NCI-H1092 treated with DMSO at 0.1 percent for 48 hours (cell line): ENCODE measurements at places on chromosomes 11 and 22.

DNA sequence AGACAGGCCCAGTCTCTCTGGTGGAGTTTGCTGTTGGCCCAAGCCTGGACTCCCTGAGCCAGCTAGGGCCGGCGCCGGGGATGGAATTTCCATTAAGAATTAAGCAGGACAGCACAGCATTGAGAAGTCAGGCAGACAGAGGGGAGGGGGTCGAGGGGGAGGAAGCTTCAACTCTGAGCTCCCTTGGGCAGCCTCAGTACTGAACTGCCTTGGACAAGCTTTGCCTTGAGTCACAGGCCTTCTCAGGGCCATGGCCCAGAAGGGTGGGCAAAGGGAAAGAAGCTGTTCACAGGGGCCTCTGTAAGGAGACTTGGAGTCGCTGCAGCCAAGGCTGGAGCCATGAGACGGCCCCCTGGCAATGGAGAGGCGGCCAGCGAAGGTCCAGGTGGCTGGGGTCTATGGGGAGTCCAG, 2.6 kb upstream of the INSC start:
- DNase-seq = no peak

DNA sequence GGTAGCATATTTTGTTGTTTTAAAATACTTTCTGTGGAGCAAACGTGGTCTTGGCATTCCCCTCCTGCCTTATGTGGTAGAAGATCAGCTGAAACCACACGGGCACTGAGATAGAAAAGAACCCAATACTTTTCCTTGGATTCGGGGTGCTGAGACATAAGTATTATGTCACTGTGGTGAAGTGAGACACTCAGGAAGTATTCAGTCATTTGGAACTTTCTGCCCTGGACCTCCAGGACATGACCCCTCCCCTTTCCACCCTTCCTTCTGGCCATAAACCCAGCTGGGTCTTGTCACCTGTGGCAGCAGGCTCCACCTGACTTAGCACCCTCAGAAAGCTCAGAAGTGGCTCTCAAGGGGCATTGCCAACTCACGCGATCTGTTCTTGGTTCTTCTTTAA, 123.4 kb downstream of the SWAP70 start:
- DNase-seq = no peak

DNA sequence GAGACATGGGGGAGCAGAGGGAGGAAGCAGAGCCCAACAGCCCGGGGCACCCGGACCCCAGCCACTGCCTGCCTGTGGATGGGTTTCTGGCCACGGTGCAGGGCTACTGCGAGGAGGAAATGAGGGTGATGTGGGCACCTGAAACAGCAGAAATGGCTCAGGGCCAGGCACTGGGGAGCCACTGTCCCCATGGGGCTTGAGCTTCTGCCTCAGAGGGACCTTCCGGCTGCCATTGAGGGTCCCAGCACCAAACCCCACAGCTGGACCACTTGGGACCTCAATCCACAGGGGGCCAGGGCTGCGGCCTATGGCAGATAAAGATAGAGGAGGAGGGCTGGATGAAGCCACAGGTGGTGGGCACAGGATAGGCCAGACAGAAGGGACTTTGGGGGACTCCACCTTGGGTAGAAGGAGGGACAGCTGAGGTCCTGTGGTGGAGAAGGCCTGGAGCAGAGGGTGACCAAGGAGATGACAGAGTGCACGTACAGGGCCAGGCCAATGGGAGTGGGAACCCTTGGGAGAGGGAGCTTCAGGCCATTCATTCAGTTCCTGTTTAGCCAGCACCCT, 48.3 kb downstream of the NFAM1 start:
- no peak for DNase-seq

- DNase-seq = no peak
Measured at GRCh38 chr11:60056349-60056969, at the start of gene MS4A3. Gene MS4A3 (plus strand): TSS chr11:60056665. CDS start chr11:60061161, 4,496 bp downstream.

- no peak for DNase-seq
Measured at GRCh38 chr11:47904808-47905207, 56.7 kb upstream of the NUP160 start.

- no peak for DNase-seq
Measured at GRCh38 chr11:96390488-96390792, 627 bp downstream of the JRKL start.

DNA sequence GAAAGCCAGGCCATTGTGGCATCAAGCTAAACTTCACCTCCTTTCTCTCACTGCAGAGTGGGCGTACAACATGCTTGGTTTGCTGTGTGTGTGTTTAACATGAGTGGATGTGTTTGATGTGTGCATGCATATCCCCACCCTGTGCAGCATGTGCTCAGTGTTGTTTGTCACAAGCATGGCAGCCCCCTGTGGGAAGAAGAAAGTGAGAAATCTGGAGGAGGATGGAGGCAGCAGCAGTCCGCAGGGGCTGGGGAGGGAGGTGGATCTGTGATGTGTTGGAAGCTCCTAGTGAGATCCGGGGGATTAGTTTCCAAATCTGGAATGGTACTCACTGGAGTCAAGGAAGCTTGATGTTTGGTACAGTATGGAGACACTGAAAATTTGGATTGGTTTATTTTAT, 24.1 kb upstream of the CCDC134 start:
- DNase-seq = no peak

- no peak for DNase-seq
Measured at GRCh38 chr22:25509374-25509791, 55.1 kb upstream of the GRK3 start.

- peak; percentile 45 for DNase-seq
Measured at GRCh38 chr22:36027579-36027934, 1.1 kb downstream of the RBFOX2 start.

- DNase-seq = peak; percentile 13
Measured at GRCh38 chr11:133476570-133477250, 55.6 kb downstream of the OPCML start.

DNA sequence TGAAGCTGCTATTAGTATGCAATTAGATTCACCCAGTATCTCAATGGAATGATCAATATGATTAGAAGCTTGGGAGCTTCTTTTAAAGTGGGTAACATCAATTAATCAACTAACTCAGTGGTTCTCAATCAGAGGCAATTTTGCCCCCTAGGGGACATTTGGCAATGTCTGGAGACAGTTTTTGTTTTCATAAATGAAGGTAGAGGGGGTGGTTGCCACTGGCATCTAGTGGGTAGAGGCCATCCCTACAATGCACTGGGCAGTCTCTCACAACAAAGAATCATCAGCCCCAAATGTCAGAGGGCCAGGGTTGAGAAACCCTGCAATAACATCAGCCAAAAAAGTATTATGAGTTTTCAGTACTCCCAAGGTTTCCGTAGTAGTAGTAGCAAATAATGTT, 5.9 kb upstream of the AMOTL1 start:
- DNase-seq = no peak

DNA sequence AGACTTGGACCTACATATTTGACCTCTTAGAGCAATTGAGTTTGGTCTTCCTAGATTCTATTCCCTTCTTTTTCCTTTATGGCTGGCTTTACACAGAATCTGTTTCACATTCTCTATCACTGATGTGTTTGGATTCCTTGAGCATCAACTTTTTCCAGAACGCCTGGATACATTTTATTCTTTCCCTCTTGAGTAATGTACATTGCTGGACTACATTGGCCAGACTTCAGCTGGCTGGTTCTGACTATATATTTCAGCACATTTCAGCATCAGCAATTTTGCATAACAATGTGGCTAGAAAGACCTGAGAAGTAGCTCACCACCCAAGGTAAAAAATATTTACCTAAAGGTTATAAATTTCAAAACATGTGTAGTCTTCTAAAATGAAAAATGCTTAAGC, 2198.2 kb upstream of the RAG2 start:
- no peak for DNase-seq

- no peak for DNase-seq
Measured at GRCh38 chr22:27146866-27147633, 489.7 kb downstream of the MIAT start.

DNA sequence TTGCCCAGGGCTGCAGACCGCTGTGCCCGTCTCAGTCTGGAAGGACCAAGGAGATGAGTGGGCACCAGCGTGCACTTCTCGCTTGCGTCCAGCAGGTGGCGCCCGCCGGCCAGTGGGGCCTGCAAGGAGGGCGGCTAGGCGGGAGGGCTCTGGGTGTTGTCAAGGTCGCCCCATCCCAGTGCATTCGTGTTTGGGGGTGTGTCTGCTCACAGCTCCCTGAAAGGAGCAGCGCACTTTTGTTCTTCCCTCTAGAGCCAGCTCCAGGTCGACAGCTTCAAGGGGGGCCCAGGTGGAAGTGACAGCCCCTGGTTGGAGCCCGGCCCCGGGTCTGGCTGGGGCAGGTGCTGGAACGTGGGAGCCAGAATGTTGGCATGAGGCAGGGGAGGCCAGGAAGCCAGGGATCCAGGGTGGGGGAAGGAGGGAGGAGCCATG, 23.4 kb upstream of the MPPED1 start:
- peak; percentile 10 for DNase-seq

- DNase-seq = no peak
Measured at GRCh38 chr11:69393178-69393832, 88.2 kb upstream of the LINC01488 start.

GRCh38 chr11:61810671-61811175, 6.1 kb downstream of the FADS1 start:
- no peak for DNase-seq

DNA sequence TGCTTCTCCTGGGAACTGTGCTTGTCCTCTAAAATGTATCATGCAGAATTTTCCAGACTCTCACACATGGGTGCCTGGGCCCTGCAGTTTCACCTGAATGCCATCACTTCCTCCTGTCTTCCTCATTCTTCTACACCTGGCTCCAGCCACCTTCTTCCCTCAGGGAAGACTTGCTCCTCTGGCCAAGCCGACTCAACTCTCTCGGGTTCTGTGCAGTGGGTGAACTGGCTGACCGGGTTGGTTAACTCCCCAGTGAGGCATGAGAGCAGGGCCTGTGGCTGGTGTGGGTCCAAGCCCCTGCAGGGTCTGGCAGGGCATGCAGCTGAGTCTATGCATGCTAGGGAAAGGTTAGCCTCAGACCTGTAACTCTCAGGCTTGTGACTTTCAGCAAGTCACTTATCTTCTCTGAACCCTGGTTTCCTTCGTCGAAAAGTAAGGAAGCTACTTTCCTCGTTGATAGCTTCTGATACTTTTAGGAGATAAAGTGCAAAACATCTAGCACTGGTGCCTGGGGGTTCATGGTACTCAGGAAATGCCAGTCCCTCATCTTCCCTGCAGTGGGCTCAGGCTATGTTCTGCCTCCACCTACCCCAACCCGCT, 11.9 kb downstream of the CD82 start:
- DNase-seq = no peak

DNA sequence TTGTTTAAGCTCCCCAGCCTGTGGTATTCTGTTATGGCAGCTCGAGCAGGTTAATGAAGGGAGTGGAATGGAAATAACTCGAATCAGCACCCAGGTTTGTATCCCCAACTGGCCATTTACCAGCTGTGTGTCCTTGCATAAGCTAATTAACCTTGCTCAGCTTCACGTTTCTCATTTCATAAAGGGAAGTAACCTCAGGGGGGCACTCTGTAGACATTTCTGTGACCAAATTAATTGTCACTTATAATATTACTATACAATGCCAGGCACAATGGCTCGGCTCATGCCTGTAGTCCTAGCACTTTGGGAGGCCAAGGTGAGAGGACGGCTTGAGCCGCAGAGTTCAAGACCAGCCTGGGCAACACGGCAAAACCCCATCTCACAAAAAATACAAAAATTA, 13.8 kb downstream of the ADA2 start:
- peak; percentile 59 for DNase-seq

DNA sequence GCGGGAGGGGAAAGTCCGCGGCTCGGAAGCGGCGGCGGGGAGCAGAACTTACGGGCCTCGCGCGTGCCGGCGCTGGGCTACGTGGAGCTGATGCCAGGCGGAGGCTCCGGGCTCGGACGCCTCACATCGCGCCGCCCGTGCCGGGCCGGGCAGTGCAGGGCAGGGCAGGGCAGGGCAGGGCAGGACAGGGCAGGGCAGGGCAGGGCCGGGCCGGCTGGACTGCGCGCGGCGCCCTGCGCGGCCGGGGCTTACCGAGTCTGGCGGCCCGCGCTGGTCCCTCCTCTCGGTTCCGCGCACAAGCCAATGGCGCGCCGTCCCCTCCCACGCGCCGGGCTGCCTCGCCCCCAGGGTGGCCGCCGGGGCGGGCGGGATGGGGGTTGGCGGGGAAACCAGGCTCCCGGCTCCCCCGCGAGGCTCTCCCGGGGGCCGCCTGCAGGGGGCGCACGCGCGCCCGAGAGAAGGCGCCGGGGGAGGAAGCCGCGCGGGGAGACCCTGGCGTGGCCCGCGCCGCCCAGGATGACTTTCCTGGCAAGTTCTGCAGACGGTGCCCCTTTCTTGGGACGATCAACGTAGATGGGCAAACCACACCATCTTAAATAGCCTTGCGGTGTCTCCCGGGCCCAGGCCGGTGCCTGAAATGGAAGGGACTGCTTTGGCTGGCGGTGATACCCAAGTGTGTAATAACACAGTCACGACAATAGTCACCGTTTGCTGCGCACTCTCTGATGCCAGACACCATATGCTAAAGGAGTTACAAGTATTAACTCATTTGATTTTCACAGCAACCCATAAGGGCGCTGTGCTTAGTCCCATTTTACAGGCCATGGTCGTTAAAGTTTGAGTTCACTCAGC, at the start of gene TP53I11:
TSS of gene TP53I11 (minus strand) at position 259 of the 852 bp plus-strand sequence. CDS start 12,548 bp downstream, outside the sequence.
- peak; percentile 70 for DNase-seq

DNA sequence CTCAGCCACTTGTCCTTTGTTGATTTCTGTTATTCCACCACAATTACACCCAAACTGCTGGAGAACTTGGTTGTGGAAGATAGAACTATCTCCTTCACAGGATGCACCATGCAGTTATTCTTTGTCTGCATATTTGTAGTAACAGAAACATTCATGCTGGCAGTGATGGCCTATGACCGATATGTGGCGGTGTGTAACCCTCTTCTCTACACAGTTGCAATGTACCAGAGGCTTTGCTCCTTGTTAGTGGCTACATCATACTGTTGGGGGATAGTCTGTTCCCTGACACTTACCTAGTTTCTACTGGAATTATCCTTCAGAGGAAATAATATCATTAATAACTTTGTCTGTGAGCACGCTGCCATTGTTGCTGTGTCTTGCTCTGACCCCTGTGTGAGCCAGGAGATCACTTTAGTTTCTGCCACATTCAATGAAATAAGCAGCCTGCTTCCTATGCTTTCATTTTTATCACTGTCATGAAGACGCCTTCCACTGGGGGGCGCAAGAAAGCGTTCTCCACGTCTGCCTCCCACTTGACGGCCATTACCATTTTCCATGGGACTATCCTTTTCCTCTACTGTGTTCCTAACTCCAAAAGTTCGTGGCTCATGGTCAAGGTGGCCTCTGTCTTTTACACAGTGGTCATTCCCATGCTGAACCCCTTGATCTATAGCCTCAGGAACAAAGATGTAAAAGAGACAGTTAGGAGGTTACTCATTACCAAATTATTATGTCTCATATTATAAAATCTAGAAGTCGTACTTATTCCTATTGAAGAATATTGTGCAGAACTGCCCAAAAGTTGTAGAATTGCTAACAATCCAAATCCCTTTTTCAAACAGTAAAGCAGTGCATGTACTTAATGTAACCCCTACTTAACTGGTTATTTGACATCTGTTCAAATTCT, 53.2 kb downstream of the OR4C6 start:
- no peak for DNase-seq

DNA sequence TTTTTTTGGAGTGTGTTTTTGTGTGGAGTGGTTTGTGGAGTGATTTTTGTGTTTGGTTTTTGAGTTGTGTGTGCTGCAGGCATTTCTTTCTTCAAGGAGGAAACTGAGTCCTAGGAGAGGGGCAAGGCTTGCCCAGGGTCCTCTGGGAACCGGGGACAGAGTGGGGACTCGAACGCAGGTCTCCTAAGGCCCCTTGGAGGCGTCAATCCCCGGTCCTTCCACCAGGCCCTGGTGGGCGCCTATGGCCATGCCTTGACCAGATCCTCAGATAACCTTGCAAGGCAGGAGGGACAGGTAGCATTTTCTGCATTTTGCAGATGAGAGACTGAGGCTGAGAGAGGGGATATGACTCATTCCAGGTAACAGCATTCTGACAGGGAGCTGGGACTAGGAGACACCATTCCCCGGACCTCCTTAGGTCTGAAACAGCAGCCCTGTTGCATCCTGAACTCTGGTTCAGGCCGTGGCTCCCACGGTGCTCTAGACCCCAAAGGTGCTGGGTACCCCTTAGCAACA, 39.1 kb downstream of the MYO7A start:
- DNase-seq = no peak
